ENCODE measurements at places on chromosomes 7 and 10.

GRCh38 chr7:104791080-104791479 is 222.9 kb upstream of the KMT2E start:
- peak; percentile 7 for DNase-seq

- DNase-seq, result peak; percentile 36
Observed at GRCh38 chr7:122092964-122093797, 50.9 kb downstream of the AASS start.

DNA sequence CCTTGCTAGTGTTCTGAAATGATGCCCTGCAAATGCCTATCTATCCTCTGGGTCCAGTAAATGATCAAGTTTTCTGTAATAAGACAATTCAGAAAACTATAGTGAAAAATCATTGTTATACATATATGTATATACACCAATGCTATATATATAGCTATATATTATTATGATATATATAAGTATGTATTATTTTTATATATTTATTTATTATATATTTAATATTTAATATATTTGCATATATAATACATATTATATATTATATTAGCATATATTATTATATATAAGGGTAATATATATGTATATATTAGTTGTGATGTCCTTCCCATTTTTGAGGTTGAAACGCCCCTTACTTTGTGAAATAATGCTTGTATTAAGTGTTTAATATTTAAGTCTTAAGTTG is 181.4 kb upstream of the CACNA2D1 start:
- DNase-seq, result no peak

DNA sequence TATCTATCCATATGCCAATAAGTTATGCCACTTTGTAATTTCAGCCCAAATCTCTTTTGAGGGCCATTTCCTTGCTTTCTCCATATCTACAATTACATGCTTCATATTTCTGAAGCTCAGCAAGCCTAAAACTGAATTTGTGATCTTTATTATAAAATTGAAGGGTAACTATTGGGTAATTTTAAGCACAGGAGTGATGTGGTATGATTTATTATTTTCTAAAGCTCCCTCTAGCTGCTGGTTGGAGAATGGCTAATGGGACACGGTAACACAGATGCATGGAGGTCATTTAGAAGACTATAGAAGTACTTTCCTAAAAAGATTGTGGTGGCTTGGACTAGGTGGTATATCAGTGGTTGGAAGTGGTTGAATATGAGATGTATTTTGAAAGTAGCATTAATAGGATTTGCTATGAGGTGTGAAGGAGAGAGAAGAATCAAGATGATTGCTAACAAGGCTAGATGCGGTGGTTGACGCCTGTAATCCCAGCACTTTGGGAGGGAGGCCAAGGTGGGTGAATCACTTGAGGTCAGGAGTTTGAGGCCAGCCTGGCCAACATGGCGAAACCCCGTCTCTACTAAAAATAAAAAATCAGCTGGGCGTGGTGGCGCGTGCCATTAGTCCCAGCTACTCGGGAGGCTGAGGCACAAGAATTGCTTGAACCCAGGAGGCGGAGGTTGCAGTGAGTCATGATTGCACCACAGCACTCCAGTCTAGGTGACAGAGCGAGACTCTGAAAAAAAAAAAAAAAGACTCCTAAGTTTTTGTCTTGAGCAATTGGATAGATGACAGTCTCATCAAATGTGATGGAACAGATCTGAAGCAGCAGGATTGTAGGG is 13.9 kb downstream of the KLHDC10 start:
- DNase-seq, result peak; percentile 6

DNA sequence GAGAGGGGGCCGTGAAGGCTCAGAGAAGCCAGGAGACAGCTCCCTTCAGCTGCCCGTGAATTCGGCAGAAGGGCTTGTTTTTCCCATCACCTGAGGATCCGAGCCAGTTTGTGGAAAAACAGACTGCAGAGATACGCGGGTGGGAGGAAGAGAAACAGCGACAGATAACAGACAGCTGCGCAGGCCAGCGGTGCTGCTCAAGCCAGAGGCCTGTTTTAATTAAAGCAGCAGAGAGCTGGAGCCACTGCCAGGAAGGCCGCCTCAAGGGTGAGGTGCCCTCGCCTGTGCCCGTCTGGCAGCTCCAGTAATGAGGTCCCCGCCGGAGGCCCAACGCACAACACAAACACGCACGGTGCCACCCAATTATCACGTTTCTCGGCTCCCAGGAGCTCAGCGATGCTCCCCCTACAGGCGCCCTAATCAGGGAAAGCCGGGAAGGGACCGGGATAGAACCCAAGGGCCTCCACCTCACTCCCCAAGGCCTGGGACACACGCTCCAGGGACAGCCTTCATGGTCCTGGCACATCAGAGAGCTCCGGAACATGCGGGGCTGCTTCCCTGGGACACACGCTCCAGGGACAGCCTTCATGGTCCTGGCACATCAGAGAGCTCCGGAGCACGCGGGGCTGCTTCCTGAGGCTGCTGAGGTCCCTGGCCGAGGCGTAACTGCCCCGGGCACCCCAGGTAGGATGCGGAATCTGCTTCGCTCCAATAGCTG is 60.6 kb upstream of the DNAAF5 start:
- DNase-seq, result no peak

Data from RWPE1 (cell line).